ENCODE measurements at places on chromosomes 2 and 18.

DNA sequence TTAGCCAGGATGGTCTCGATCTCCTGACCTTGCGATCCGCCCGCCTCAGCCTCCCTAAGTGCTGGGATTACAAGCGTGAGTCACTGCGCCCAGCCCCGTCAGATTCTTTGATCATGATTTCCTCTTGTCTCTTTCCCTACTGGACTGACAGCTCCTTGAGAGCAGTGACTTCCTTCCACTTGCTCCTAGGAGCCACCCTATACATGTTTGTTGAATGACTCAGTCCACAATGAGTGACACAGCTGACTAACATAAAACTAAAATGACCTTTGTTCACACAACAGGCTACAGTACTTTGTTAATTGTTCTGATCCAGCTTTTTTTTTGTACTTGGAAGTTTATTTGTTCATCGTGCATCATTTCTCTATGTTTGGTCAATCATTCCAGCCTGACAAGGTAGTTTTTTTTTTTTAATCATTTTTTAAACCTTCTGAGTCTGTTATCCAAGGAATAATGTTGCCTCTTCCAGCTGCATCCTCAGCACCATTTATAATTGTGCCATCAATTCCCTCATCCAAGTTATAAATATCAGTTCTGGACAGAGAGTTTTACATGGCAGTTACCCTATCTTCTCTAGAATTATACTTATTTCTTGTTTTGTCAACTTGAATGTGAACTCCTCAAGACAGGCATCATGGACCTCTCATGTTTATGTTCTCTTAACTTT, 42.9 kb upstream of the TUBA3E start:
- H3K4me1 ChIP-seq = no peaks in the 10 kb centered on the region
- no peak overlapping the region for H3K4me3 ChIP-seq
- no peaks in the 10 kb centered on the region for H3K36me3 ChIP-seq
- DNase-seq = no peak
- H3K27me3 ChIP-seq = no peaks in the 10 kb centered on the region
- no peak overlapping the region for H3K27ac ChIP-seq

DNA sequence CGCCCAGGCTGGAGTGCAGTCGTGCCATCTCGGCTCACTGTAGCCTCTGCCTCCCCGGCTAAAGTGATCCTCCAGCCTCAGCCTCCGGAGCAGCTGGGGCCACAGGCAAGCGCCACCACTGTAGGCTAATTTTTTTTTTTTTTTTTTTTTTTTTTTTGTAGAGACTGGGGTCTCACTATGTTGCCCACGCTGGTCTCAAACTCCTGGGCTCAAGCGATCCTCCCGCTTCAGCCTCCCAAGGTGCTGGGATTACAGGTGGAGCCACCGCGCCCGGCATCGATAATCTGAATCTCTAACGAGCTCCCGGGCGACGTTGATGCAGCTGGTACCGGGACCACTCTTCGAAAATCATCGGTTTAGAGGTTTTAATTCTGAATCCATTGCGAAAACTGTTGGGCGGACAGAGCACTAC, 520 bp upstream of the CYP20A1 start:
- H3K4me3 ChIP-seq = peak overlapping the region; percentile 87
- DNase-seq = no peak
- H3K36me3 ChIP-seq = peaks cover 2% of the 10 kb centered on the region

GRCh38 chr2:176146101-176146500, 5.2 kb upstream of the HOXD4 start:
- DNase-seq = no peak
- H3K4me1 ChIP-seq = no peaks in the 10 kb centered on the region
- H3K4me3 ChIP-seq = no peak overlapping the region

DNA sequence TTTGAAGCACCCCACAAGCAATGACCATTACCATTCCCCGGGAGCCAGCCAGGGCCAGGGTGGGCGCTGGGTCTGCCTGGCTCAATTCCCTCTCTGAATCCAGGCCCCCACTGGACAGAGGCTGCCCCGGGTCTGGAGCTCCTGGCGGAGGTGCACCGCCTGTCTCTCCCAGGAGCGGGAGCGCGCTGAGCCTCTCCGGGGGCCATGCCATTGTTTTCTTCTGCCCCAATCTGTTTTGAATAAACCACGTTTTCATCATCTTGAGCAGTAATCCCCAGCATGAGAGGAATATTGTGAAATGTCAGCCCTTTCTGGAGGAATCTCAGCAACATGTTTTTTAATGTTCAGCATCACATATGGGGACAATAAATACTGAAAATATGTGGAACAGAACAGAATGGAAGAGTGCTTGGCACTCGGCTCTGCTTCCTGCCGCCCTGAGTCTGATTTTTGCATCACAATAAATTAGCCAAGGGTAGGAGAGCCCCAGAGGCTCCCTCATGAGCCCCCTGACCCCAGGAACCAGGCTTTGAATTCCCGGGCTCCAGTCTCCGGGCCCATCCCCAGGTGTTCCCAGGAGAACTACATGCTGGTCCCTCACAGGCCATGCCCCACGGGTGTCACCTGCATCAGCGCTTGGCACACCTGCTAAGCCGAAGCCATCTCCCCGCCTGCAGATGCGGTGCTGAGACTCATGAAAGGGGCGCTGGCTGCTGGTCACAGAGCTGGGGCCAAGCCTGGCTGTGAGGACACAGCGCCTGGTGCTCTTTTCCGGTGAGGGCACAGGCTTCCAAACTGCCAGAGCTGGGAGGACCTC, 88.8 kb downstream of the INHBB start:
- H3K36me3 ChIP-seq = no peaks in the 10 kb centered on the region
- no peaks in the 10 kb centered on the region for H3K27me3 ChIP-seq
- no peak overlapping the region for H3K4me3 ChIP-seq
- no peak overlapping the region for H3K27ac ChIP-seq
- no peak for DNase-seq

DNA sequence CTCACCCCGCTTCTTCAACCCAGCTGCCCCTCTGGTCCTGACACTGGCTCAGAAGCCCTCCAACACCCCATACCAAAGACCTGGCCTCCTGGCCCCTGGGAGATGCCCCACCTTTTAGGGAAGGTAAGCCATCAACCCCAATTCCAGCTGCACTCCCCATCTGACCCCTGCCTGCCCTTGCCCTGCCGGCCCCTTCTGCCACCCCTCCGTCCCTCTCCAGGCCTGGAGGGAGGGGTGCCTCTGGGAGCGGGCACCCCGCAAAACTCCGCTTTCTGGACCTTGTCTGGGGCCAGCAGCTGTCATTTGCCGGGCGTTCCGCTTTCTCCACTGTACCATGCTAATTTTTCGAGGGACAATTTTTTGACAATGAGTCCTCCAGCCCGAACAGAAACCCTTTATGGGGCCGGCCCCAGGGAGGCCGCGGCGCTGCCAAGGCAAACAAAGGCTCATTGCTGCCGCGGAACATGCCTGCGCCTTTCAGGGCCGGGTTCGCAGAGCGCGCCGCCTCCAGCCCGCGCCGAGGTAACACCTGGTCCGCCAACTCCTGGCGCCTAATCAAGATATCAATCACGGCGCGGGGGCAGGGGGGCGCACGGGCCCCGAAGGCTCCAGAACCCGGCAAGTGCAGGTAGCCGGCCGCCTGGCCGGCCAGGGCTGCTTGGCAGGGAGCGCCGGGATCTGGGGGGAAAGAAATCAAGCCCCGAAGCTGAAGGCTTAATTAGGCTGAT, 96.0 kb downstream of the INHBB start:
- no peak overlapping the region for H3K4me3 ChIP-seq
- H3K4me1 ChIP-seq = no peaks in the 10 kb centered on the region
- no peak overlapping the region for H3K27ac ChIP-seq
- DNase-seq = peak; percentile 34
- no peaks in the 10 kb centered on the region for H3K36me3 ChIP-seq

GRCh38 chr18:26479065-26479680, 69.2 kb downstream of the KCTD1 start:
- H3K4me3 ChIP-seq = no peak overlapping the region
- DNase-seq = no peak
- H3K4me1 ChIP-seq = no peaks in the 10 kb centered on the region
- H3K36me3 ChIP-seq = no peaks in the 10 kb centered on the region
- H3K27ac ChIP-seq = no peak overlapping the region
- no peaks in the 10 kb centered on the region for H3K27me3 ChIP-seq

GRCh38 chr2:131417886-131418285, 53.9 kb upstream of the RAB6D start:
- DNase-seq = no peak
- H3K27ac ChIP-seq = no peak overlapping the region
- H3K4me3 ChIP-seq = no peak overlapping the region
- H3K4me1 ChIP-seq = no peaks in the 10 kb centered on the region

DNA sequence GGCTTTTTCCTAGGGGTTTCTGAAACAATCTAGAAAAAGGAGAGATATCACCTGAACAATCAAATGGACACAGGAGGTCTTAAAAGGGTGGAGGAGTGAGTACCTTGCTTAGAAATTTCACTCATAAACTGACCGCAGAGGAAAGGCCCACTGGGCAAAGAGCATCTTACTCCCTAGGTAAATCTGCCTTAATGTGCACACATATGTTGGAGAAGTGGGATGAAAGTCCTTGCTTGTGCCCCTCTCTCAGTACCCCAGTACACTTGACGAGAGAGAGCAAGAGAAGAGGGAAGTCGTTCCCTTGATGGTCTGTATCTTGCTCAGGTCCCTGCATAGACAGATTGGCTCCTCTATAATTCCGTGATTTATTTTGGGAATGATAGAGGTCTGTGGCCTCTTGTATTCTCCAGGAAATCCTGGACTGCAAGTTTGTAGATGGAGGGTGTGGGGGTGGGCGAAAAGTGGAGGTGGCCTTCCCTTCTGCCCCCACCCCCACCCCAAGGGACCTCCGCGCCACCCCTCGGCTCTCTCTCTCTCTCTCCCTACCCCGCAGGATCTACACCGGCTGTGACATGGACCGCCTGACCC, 6.8 kb downstream of the TBR1 start:
- H3K4me3 ChIP-seq = no peak overlapping the region
- no peaks in the 10 kb centered on the region for H3K27me3 ChIP-seq
- DNase-seq = no peak
- H3K36me3 ChIP-seq = no peaks in the 10 kb centered on the region
- H3K27ac ChIP-seq = no peak overlapping the region

DNA sequence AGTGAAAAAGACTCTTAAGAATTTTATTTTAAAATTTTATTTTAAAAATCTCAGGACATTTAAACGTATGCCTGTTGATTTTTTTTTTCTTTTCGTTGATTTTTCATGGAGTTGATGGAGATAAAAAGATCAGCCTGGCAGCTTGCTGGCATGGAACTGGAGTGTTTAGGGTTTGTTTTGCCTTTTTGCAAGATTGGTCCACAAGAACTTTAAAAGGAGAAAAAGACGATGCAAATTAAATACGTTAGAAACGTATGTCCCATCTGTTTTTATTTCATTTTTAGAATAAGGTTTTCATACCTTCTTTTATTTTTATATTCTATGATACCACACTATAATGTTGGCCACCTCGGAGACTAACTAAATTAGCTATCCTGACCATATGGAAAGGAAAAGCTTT, 254.9 kb downstream of the ARHGAP15 start:
- no peak overlapping the region for H3K4me3 ChIP-seq
- H3K27me3 ChIP-seq = no peaks in the 10 kb centered on the region
- DNase-seq = no peak
- no peaks in the 10 kb centered on the region for H3K4me1 ChIP-seq

DNA sequence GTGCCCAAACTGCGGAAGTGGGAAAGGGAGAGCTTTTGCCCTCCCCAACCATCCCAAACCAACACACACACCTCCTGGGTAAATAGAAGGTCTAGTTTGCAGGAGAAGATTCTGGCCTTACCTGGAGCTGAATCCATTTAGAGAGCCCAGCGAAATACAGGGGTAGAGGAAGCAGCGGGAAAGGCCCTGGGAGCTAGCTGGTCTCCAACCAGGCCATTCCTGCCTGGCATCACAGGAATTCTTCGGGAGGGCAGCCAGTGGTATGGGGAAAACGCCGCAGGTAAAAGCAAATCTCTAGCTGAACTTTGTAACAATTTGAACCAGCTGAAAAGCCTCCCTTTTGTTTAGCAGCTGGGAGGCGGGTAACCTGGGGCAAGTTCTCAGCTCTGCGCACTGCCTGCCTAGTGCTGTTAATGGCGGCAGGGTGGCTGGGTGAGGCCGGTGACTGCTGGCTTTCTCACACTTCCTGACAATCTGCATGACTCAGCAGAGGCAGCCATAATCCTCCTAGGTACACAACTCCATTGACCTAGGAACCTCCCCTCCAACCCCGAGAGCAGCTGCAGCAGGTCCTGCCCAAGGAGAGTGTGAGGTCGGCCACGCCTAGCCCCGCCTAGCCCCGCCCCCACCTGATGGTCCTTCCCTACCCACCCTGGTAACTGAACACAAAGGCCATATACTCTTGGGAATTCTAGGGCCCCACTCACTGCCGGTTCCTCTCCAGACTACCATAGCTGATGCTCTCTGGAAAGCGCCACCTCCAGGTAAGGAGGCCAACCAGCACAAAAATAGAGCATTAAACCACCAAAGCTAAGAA, 483.8 kb upstream of the REG3G start:
- 0 out of 2 replicates have a peak, but pooled peaks cover 2% of the 10 kb centered on the region for H3K27me3 ChIP-seq
- no peaks in the 10 kb centered on the region for H3K36me3 ChIP-seq
- DNase-seq = peak; percentile 20
